ENCODE measurements at places on chromosomes 6 and 20.
A peak's percentile ranks its signal among the peaks of the same experiment; 100 is the strongest.

GRCh38 chr6:87669051-87669450 lies 33.0 kb downstream of the AKIRIN2 start:
- DNase-seq: no peak

DNA sequence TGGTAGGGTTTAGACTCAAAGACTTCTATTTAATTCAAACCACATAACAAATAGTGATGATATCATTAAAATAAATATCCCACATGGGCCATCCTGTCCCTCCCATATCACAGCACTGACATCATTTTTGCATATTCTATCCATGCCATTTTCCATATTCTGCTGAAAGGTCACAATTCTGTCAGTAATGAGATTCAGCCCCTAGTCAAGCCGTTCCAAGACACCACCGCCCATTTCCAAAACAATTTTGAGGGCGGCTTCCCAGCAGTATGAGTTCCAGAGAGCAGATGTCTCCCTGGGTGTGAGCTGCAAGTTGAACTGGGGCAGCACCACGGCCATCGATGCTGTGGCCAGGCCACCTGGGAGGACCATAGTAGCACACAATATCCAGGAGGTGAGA lies 65.1 kb upstream of the PLEKHG1 start:
- DNase-seq: no peak

DNA sequence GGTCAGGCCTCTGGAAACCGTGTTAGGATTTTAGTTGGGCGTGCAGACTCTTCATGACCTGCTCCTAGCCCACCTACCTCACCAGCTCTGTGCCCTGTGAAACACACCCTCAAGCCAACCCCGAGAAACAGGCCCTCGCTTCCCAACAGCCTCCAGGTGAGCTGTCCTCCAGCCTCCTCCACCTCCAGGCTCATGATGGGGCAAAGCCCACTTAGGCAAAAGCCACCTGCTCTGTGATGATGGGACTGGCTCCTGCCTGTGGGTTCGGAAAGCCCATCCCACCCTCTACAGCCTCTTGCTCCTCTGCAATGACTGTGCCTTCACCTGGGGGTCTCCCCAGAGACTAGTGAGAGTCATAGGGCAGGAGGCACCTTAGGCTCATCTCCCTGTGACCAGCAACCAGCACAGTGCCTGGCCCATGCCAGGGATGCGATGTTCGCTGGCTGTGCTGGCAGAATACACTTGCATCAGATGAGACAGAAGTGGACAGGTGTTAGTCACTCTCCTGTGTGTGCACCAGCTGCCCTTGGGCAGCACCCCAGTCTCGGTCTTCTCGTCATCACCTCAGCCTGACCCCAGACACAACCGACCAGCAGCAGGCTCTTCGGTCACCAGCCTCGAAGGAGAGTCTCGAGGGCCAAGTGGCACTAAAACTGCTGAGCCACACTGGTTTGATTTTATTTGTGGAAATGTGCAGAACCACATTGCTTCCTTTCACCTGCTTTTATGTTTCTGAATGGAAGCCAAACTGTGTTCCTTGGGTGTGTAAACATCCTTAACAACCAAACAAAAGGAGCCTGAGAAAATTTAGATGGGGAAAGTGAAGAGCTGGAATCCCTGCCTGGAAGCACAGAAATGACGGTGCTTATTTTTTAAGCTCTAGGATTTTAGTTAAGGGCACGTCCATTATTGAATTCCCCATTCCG lies 10.7 kb downstream of the PXDC1 start:
- no peak for DNase-seq

GRCh38 chr6:83927470-83927869 lies 68.0 kb downstream of the CYB5R4 start:
- DNase-seq: no peak

GRCh38 chr20:43944653-43945235 lies 30.1 kb downstream of the TOX2 start:
- no peak for DNase-seq

- peak; percentile 72 for DNase-seq
Observed at GRCh38 chr6:14542670-14543366, 425.2 kb downstream of the CD83 start.

All from stimulated activated CD4-positive, alpha-beta T cell treated with anti-CD3 and anti-CD28 coated beads, Interleukin-4, amount 100 ng/mL, for 48 hours (primary cell).